CD4-positive, alpha-beta T cell treated with Interleukin-6 at 100 ng/mL for 8 hours (primary cell): ENCODE measurements at places on chromosomes 1 and 21.

DNA sequence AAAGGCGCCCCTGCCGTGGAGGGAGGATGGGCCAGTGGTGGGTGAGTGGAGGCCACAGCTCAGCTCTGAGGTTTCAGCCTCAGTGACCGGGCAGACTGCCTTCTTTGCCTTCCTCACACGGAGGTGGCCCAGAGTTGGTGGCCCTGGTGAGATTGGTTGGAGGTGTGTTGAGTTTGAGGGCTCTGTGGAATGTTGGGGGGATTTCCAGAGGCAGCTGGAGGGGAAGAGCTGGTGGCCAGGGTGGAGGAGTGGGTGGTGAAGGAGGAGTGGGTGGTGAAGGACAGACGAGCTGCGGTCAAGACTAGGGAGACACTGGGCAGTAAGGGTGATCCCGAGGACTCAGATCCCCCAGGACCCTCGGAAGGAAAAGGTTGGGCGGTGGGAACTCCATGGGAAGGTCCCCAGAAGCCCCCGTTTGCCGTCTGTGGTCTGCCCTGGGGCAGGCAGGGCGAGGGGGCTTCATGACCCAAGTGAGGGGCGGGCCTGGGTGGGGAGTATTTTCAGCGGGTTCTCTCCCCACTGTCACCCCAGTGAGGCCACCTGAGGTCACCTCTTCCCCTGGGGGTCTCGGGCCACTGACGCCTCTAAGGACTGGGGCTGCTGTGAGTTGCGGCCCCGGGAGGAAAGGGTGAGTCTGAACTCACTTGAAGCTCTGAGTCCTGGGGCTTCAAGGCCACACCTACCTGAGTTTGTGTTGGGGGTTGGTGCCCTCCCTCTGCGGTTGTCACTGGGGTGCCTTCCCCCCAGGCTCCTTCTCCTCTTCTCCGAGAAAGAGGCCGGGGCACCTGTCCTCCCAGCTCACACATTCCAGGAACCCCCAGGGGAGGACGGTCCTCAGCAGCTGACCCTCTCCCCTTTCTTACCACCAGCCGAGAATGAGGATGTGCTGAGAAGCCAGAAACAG lies 22.7 kb upstream of the PIK3CD start:
- peak; percentile 81 for DNase-seq

- DNase-seq: no peak
Observed at GRCh38 chr1:229098903-229099578, 171.9 kb upstream of the RAB4A start.

GRCh38 chr1:151720125-151720524 lies 1.2 kb upstream of the RIIAD1 start:
- DNase-seq: no peak

DNA sequence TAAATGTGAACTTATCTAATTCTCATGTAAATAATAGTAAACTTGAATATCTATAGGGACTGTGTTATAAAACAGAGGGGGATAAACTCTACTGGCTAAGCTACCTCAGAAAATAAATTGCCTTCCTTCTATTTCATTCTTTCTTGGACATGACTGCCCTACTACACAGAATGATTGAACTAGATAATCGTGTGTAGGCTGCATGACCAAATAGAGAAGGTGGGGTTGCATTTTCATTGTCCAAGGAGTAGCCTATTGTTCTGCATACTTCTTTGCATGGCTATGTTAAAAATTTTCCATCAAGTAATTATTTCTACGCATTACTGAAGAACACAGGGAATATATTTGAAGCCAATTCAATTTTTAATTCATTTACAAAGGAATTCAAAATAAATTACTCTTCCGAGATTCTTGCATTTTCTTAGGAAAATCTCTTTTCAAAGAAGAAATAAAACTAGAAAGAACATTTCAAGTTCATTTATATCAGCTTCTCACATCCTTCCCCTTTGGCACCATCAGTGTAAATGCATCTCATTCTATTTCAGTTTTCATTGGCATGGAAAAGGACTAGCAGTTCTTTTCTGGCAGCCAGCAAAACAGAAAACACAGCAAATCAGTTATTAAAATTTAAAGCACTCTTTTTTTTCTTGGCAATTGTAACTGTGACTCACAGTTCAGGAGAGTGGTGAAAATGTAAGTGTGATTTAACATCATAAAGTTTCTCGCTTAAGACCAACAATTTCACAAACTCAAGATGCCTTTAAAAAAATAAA lies 714.7 kb downstream of the NCAM2 start:
- no peak for DNase-seq

GRCh38 chr21:37341254-37341960 lies 25.2 kb upstream of the DYRK1A start:
- no peak for DNase-seq

DNA sequence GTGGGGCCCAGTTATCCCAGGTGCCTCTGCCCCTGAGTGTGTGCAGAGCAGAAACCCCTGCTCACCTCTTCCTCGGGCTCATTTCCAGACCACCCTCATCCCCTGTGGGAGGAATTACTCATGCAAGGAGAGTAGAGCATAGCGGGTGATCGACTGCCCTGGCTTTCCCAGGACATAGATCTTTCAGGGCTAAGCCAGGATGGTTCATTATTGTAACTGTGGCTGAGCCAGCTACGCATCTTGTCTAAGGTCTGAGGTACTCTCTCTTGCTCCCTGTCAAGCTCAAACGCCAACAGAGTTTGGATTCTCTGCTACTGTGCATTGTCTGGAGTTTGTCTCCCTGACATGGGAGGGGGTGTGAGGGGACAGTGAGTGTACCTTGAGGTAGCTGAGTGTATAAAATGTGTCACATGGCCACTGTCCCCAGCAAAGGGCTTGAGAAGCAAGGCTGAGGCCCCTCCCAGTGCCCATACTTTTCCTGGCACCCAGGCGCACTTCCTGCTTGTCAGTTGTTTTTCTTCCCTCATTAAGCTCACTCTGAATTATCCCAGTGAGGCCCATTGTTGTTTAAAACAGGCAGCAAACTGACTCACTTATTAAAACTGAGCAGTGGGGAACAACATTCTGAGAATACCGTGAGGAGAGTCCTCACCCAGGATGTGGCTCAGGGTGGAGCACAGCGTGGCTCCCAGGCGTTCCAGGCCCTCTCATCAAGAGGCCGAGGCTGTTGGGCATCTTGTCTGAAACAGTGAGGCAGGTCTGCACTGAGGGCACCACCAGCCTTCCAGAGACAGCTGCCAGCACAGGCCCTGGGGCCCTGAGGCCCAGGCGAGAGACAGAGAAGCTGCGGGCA lies 92.9 kb downstream of the LAMC2 start:
- no peak for DNase-seq

DNA sequence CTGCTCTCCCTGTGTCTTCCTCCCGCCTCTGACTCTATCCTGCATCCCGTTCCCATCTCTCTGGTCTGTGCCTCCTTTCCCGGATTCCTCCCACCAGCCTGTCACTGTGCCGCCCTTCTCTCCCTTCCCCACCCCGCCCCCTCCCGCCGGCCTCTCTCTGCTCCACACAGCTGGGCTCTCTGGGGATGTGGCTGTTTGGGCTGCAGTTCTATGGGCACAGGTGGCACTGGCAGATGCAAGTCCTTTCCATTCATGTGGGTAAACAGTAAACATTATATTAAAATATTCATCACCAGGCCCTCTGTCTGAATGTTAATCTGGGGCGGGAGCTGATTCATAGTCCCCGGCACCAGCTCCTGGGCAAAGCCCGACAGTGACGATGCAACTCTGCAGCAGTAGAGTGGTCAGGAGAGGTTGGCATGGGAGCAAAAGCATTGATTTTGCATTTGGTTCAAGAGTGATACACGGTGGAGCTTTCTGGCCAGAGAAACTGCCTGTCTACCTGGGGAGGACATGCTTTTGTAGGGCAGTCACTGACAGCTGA lies 249.3 kb downstream of the TNR start:
- DNase-seq: no peak

GRCh38 chr21:31686272-31686915 lies 26.9 kb downstream of the SOD1 start:
- DNase-seq: no peak

DNA sequence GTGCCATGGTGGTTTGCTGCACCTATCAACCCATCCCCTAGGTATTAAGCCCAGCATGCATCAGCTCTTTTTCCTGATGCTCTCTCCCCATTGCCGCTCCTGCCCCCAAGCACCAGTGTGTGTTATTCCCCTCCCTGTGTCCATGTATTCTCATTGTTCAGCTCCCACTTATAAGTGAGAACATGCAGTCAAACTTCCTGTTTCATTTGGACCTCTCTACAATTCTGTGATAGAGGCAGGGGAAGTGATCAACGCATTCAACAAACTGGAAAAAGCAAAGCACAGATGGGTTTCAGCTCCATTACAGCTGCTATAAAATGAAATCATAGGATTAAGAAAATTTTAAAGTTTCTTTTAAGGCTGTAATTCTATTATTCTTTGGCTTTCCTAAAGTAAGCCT lies 23.3 kb upstream of the CD55 start:
- DNase-seq: no peak

GRCh38 chr1:212217633-212218032 lies 67.6 kb upstream of the PPP2R5A start:
- no peak for DNase-seq

DNA sequence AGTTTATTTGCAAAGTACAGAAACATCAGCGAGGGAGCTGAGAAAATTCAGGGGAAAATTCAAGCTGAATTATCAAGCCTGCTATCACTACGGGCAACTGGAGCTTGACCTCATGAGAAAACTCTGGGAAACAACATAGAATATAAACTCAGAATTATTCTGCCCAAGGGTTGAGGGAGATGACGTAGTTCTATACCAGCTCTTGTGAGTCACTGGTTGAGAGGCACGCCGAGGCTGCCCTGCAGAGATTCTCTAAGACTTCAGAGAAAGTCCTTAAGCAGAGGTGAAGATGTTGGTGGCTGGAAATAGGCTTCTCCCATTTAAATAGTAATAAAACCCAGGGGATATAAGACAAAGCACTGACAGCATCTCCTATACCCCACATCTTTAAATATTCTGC lies 12.3 kb downstream of the SYDE2 start:
- no peak for DNase-seq

DNA sequence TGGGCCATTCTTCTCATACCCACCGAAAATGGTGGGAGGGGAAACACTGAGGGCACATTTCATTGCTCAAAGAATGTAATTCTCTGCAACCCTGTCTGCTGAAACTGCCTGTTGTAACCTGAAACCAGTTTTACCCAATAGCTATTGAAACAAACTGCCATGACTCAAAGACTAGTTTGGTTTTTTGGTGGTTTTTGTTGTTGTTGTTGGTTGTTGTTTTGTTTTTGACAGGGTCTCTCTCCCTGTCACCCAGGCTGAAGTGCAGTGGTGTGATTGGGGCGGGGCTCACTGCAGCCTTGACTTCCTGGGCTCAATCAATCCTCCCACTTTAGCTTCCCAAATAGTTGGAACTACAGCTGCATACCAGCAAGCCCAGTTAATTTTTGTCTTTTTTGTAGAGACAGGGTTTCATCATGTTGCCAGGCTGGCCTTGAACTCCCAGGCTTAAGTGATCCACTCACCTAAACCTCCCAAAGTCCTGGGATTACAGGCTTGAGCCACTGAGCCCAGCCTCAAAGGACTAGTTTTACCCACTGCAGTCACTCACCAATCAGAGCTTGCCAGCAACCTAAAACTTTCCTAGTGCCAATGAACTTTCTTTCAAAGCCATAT lies 2.1 kb upstream of the IPP start:
- no peak for DNase-seq

- no peak for DNase-seq
Observed at GRCh38 chr1:165052431-165052830, 304.1 kb downstream of the LMX1A start.
